CD4-positive, alpha-beta T cell treated with Interleukin-6 for 4 hours (primary cell): ENCODE measurements at places on chromosomes 13 and 19.

DNA sequence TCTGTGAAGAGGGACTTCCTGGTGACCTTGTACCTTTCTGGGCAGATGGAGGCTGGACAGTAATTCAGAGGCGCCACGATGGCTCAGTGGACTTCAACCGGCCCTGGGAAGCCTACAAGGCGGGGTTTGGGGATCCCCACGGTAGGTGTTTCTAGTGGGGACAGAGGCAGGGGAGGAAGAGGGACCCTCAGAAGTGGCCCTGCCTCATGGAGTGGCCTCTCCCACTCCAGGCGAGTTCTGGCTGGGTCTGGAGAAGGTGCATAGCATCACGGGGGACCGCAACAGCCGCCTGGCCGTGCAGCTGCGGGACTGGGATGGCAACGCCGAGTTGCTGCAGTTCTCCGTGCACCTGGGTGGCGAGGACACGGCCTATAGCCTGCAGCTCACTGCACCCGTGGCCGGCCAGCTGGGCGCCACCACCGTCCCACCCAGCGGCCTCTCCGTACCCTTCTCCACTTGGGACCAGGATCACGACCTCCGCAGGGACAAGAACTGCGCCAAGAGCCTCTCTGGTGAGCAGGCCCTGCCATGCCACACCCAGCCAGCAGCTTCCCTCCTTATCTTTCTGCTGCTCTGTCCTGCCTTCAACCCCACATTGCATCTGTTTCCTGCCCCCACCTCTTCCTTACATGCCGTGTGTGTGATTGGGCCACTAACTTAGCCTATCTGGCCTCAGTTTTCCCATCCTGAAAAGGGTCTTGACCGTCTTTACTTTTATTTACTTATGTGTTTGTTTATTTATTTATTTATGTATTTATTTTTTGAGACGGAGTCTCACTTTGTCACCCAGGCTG, 7.3 kb downstream of the ANGPTL4 start:
- no peak for DNase-seq

DNA sequence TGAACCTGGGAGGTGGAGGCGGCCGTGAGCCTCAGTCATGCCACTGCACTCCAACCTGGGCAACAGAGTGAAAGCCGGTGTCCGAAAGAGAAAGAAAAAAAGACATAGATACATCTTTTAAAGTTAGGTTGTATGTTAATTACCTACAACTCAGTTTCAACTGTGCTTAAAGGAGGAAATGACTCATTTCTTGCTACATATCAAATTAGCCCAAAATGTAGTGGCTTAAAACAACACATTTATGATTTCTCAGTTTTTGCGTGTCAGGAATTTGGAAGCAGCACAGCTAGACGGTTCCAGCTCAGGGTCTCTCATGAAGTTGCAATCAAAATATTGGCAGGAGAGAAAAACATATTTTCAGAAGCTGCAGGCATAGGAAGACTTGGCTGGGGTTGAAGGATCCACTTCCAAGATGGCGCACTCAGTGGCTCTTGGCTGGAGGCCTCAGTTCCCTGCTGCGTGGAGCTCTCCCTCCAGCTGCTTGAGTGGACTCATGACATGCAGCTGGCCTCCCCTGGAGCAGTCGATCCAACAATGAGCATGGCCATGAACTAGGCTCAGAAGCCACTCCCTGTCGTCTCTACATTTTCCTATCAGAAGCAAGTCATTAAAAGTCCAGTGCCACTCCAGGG, 7.1 kb downstream of the LDLR start:
- peak; percentile 37 for DNase-seq

- no peak for DNase-seq
Measured at GRCh38 chr13:27631156-27631555, 9.5 kb downstream of the POLR1D start.

GRCh38 chr19:30073152-30074000, 131.3 kb downstream of the URI1 start:
- no peak for DNase-seq

DNA sequence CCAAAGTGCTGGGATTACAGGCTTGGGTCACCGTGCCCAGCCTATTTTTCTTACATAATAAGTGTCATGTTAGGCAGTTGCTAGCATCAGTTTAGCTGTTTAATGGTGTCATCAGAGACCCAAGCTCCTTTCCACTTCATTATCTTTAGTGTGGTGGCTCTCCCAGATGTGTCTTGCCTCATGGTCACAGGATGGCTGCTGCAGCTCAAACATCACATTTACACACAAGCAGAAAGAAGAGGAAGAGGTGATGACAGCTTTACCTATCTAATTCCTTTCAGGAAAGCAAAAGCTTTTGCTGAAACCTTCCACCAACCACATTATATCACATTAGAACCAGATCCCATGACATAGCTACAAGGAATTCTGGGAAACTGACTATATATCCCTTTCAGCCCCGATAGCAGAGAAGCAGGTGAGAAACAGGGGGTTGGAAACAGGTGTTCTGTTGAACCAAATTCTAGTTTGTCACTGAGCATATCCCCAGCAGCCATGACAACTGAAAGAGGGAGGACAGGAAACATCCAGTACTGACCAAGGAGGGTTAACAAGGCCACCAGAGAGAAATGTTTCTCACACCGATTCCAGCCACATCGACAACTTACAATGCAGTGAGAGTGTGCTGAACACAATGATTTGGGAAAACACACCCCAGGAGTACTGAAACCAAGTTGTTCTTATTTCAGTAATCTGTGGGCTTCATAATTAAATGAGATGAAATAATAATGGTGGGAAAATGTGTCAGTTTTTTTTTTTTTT, 617.0 kb downstream of the UQCRFS1 start:
- DNase-seq = no peak

DNA sequence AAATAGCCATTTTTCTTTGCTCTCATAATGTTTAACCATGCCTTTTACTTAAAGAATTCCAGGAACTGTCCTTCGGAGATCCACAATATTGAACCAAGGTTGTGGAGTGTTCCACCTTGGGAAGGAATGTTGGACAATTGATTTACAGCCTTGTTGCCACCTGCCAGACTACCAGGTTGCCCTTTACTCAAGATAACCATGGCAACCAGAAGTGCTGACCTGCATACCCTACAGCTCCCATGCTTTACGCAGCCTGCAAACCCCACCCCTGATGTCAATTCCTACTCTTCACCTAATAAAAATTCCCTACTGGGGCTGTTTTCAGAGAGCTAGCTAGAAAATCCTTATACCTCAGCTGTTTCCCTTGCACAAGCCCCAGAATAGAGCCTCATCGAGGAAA, 151.0 kb upstream of the RXFP2 start:
- DNase-seq = no peak

- peak; percentile 33 for DNase-seq
Measured at GRCh38 chr19:39413272-39413910, 922 bp downstream of the PLEKHG2 start.

- DNase-seq = no peak
Measured at GRCh38 chr13:58302349-58302748, 670.8 kb downstream of the PCDH17 start.

DNA sequence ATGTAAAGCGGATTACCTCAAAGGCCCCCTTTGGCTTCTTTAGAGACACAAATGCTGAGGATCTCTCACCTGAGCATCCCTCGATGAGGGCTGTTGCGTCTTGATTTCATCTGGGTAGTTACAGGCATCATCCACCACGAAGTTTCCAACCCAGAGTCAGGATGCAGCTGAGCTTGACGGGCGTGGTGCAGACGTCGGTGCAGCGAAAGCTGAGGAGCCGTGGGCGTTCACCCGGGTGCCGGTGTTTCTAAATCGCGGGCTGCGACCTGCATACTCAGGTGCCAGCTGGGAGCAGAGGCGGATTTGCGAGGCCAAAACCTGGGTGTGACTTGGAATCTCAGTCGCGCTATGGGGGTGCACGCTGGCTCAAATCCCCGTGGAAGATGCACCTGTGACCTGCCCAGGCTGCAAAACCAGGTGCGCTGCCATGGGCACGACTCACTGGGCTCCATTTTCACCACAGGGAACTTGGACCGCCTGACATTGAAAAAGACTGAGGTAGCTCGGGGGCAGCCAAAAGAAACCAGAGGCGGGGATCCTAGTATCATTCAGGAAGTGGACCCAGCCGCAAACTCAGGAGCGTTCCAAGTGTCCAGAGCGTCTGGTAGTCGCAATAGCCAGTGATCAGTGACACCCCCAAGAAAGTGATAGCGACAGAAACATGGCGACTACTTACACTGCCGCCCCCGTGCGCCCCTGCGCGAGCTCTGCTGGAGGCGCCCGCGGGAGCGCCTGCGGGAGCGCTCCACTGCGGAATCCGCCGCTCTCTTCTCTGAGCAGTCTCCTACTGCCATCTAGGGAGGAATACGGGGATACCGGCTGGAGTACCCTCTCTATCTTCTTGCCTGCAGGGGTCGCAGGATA, 36.4 kb upstream of the IGFL4 start:
- peak; percentile 1 for DNase-seq

DNA sequence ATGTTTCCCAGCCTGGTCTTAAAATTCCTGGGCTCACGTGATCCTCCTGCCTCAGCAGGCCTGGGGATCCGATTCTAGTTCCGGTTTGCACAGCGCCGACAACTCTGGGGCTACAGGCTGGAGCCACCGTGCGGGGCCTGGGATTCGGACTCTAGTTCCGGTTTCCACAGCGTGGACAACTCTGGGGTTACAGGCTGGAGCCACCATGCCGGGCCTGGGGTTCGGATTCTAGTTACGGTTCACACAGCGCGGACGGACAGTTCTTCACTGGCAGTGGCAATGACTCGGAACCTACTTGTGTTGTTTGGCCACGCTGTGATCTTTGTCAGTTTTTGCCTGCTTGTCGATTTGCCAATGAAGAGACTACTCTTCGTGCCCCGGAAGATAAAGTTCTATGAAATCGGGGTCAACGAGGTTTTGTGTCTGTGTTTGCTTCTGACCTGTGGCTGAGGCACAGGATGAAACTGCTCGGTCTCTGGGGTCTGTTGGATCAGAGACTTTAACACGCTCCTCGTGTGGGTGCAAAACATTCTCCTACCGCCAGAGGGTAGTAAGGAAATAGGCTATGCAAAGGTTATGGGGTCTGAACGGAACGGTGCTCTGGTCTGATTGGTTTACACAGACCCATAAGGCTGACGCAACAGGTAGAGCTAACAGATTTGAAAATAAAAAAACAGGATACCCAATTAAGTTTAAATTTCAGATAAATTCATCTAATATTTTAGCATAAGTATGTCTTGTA, 12.1 kb upstream of the ZSCAN1 start:
- peak; percentile 36 for DNase-seq

- DNase-seq = no peak
Measured at GRCh38 chr13:106468207-106468606, 67.3 kb downstream of the EFNB2 start.

DNA sequence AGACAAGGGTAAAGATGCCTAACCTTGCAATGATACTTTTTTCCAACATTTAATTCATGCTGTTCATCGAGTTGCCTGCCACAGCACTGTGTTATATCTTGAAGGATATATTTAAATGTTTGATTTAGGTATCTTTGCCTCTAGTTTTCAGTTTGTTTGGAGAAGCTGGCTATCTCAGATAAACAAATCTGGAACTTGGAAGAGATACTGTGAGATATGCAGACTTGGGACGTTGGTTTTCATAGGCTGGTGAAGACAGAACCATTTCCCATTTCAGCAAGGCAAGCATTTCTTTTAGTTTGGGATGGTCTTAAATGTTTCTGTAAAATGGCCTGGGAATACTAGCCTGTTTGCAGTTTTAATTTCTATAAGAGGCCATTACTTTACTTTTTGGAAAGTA, 3.3 kb downstream of the RNASEH2B start:
- DNase-seq = no peak

- DNase-seq = peak; percentile 36
Measured at GRCh38 chr19:42325896-42326771, 699 bp downstream of the MEGF8 start.

GRCh38 chr13:109629737-109630136, 156.6 kb downstream of the IRS2 start:
- DNase-seq = no peak

DNA sequence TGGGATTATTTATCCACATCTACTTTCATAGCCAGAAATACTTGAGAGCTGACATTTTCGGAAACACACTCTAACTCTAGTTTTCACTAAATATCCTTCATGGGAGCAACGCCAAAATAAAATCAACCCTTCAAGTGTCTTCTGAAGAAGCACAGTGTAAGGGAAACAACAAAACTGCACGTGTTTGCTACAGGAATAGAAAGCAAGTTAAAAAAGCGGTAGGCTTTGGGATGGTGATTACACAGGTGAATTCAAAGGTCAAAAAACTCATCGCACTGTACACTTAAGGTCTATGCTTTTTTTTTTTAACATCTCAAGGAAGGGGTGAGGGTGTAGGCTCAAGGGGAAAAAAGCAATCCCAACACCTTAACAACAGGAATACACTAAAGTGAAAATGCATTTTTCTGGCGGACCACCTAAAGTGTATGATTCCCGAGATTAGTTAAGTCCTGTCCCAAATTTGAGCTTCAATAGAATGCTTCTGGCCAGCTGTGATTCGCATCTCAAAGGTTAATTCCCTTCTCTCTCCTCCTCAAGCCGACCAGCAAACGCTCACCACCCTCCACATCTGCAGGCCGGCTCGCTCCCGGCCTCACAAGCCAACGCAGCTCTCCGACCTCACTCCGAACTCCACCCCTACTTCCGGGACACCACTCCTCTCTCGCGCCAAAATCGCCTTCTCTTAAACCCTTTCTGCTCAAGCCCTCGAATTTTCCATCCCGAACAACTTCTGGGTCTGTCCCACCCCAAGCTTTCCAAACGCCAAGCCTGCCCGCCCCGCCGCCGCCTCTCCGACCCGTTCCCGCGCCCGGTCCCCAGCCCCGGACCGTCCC, 1.1 kb downstream of the ARGLU1 start:
- peak; percentile 46 for DNase-seq

- peak; percentile 8 for DNase-seq
Measured at GRCh38 chr13:21243045-21243897, 66.8 kb downstream of the MRPL57 start.

- peak; percentile 82 for DNase-seq
Measured at GRCh38 chr19:48644839-48645619, 958 bp downstream of the CA11 start.

- DNase-seq = no peak
Measured at GRCh38 chr13:108961542-108962125, 332.2 kb downstream of the MYO16 start.

DNA sequence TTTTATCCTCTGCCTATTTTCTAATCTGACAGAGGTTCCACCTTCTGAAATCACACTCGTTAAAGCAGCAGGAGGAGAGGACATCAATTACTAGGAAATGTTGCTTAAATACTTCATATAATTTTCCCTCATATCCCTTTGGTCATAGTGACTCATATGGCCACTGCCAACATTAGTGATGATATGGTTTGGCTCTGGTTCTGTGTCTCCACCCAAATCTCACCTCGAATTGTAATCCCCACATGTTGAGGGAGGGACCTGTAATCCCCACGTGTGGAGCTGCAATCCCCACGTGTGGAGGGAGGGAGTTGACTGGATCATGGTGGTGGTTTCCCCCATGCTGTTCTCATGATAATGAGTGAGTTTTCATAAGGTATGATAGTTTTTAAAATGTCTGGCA, 618.4 kb upstream of the SLITRK5 start:
- DNase-seq = no peak

GRCh38 chr19:50252111-50252886, 48.9 kb downstream of the MYH14 start:
- peak; percentile 27 for DNase-seq

- no peak for DNase-seq
Measured at GRCh38 chr13:59201841-59202240, 961.9 kb downstream of the DIAPH3 start.

- no peak for DNase-seq
Measured at GRCh38 chr19:56301155-56301554, 13.5 kb downstream of the ZSCAN5A start.
